GM23248 (cell line): ENCODE measurements at places on chromosomes 12 and 14.

GRCh38 chr14:85523624-85524023 lies 6.3 kb upstream of the FLRT2 start:
- no peak for DNase-seq

DNA sequence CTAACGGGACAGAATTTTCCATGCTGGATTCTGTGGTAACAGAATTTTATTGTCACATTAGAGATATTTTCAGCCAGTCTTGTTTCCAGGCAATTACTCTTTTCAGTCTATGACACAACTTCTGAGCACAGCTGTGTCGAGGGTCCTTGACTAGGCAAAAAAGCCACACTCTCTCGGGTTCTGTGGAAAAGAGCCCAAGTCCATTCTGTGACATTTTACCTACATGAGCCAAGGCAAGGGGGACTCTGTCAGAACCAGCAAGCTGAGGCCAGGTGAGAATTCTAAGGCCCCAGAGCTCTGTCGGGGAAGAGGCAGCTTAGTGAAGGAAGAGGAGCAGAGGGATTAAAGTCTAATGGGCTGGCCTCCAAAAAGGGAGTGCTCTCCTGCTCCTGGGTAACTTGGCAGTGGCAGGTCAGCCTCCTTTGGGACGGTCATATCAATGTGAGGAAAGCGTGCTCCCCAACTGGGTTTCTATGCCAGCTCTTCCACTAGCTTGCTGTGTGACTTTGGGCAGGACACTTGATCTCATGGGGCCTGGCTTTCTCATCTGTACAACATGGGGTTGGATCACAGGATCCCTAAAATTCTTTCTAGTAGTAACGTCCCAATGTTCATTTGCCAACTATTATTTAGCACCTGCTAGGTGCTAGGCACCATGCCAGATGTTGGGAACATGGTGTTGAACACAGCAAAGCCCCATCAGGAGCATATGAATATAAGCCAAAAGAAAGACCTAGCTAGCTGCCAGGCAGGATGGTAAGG lies 16.0 kb upstream of the RIC8B start:
- DNase-seq = no peak

DNA sequence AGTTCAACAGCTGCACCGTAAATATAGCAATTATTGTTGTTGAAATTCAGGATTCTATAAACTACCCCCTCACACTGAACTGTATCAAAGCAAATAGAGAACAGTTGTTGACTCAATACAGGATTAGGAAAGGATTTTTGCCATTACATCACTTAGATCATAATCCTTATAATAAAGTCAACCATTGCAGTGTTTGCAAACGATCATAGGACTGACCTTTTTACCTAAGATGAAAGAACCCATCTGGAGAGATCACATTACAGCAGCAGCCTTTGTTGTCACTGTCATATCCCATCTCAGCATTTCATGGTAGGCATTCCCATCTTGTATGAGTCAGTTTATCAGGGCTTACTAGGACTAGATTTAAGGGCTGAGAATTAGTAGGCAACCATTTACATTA lies 96.1 kb downstream of the IPO8 start:
- DNase-seq = no peak

DNA sequence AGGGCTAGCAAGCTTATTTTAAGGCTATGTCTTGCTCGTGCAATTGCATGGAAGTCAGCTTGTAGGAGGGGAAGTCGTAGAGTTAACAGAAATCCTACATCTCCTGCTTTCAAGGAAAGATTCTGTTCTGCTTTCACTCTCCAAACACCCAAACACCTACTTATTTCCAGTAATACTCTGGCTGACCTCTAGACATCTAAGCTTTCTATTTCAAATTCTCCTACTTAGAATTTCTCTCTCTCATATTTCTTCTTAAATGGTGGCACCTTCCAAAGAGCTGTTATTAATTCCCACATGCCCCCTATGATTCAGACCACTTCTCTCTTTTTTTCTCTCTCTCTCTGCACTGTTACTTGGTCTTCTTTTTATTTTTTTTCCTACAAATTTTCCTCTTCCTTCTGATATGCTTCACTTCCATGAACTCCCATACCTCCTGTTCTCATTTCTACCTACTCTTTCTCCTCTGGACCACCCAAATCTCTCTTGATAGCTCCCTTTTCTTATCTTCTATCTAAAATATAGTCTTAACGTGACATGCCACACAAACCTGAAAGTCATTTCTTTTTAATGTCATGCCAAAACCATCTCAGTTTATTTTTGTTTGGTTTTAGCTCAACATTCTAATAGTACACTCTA lies 90.8 kb downstream of the RPS6KA5 start:
- DNase-seq = no peak

DNA sequence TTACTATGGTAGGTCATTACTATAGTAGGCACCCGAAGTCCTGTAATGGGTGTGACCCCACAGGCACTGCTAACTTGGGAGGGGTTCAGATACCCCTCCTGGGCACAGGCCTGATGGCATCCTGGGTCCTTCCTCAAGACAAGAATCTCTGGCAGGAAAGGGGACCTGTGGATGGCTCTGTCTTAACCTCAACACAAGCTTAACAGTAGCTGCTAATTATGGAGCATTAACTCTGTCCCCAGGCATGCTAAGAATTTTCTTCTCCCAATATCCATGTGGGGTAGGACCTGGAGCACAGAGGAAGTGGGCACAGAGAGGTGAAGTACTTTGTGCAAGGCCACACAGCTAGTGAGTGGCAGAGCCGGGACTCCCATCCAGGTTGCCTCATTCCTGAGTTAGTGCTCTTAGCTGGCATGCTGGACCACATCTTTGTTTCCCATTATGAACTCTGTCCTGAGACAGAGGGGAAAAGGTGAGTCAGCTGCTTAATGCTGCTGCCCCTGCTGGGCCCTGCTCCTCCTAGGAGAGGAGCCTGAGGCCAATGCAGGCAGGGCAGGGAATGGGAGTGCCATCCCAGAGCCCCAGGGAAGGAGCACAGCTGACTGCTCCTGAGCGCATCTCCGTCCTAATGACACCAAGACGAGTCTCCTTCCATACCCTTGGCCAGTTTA lies 32.1 kb downstream of the GALNT16 start:
- peak; percentile 69 for DNase-seq

DNA sequence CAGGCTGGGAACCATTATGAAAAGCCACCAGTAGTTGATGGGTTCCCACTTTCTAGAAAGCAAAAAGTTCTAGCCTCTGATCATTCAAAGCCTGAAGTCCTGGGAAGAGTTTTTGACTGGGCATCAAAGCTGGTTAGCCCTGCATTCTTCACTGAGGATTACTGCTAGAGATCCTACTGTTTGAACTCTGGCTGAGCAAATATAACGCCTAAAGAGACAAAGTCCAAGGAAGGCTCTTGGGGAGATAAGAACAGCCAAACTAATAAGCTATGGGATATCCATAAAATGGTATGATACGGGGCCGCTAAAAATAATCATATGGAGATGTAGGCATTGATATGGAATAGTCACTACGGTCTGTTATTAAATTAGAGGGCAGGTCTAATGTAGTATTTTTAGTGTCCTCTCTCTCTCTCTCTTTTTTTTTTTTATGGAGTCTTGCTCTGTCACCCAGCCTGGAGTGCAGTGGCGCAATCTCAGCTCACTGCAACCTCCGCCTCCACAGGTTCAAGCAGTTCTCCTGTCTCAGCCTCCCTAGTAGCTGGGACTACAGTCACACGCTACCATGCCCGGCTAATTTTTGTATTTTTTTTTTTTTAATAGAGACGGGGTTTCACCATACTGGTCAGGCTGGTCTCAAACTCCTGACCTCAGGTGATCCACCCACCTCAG lies 35.5 kb downstream of the PLXNC1 start:
- DNase-seq = no peak

- no peak for DNase-seq
These were observed 15.8 kb downstream of the FAM222A start for GRCh38 chr12:109729371-109729781.

DNA sequence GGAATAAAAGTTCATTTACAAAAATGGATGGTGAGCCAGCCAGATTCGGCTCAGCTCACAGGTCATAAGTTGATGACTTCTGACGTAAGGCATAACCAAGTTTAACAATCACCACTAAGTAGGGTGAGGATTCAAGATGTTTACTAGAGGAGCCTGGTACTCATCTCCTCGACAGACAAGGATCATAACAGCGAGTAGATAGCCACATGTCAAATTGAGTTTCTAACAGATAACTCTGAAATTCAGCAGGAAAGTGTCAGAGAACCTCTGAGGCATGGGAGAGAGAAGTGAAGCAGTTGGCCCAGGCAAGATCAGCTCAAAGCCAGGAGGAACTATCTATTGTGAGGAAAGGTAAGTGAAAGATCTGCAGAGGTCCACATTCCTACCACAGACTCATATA lies 208.7 kb downstream of the NELL2 start:
- no peak for DNase-seq

- no peak for DNase-seq
These were observed 117.7 kb downstream of the ADCK1 start for GRCh38 chr14:77917491-77918201.

- DNase-seq = peak; percentile 94
These were observed 47.2 kb upstream of the CTDSP2 start for GRCh38 chr12:57893431-57894353.

DNA sequence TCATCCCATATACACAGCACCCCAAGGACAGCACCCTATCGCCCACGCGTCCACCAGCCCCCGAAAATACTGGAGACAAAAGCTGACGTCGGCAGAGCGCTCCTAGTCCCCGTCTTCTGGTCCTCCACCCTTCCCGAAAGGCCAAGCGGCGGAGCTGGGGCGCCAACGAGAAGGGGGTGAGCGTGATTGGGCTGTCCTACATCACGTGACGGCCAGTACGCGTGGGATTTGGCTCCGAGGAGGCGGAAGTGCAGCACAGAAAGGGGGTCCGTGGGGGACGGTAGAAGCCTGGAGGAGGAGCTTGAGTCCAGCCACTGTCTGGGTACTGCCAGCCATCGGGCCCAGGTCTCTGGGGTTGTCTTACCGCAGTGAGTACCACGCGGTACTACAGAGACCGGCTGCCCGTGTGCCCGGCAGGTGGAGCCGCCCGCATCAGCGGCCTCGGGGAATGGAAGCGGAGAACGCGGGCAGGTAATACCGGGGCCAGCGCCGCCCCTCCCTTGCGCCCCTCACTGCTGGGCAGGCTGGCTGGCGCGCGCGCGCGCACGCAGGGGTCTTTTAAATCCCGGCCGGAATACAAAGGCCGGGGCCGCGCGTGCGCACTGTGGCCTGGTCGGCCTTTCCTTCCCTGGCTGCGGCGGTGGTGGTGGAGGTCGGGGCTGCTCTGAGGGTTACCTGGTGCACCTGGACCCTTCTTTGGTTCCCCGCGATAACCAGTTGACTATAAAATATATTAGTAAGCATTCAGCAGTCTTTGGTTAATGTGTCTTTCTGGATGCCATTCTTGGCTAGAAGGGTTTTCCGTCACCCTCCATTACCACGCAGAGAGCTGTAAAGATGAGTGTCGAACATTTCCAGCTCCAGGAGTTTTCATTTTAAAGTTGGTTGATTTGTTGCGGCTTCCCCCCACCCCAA lies at the start of gene TDG:
Gene TDG (plus strand): TSS at position 283 of the 915 bp plus-strand sequence. CDS start 166 bp downstream, at position 449.
- peak; percentile 99 for DNase-seq

- no peak for DNase-seq
These were observed 62.7 kb upstream of the KCNH3 start for GRCh38 chr12:49476091-49476490.

GRCh38 chr14:91866061-91866460 lies 1.3 kb downstream of the TC2N start:
- DNase-seq = peak; percentile 20

DNA sequence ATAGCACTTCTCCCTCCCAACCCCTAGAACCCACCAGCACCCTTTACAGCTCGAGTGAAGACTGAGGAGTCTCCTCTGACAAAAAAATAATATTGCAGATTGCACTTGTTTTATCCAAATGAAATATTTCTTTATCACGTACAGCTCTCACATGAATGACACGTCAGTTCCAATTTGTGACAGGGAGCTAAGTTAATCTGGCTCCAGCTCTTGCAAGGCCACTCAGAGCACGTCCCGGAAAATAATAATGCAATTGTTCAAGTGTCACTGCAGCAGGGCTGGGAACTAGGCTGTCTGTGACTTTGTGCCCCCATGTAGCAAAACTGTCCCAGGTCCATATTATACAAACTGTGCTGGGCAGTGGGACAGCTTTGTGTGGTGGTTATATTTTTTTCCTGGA lies 539.6 kb downstream of the VRK1 start:
- no peak for DNase-seq

DNA sequence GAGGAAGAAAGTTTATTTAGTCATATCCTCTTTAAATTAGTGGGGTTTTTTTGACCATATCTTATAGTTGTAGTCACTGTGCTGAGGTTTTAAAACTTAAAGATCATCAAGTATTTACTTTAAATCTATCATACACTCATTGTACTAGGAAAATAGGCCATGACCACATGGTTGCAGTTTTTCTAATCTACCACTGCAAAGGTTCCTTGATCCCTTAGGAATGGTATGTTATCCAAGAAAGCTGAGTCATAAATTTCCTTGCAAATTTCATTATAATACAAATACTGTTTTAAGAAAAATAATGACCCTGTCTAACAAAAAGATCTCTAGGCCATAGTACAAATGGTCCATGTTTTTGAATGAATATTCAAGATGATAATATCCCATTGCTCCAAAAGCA lies 74.7 kb downstream of the DBX2 start:
- DNase-seq = no peak

GRCh38 chr14:102629011-102629444 lies 36.6 kb downstream of the RCOR1 start:
- no peak for DNase-seq

GRCh38 chr14:30260833-30261607 lies 297.9 kb upstream of the G2E3 start:
- no peak for DNase-seq
